ENCODE measurements at places on chromosomes 5 and 9. TPM values are rescaled to one million over a fixed set of nuclear protein-coding genes. Genes with fewer than 3 reads are reported as not detected.

ESM1 gene
- 0.19 TPM for total RNA-seq

IDNK gene
- 3.4 TPM for total RNA-seq

LIX1 gene
- not detected for total RNA-seq

ZNF618 gene
- total RNA-seq, result 1.6 TPM

LCN9 gene
- total RNA-seq, result not detected

PCDHGA11 gene
- total RNA-seq, result 4.5 TPM

PCDHGA3 gene
- 9.8 TPM for total RNA-seq

CCNI2 gene
- total RNA-seq, result 0.16 TPM

CCDC192 gene
- total RNA-seq, result not detected

C7 gene
- total RNA-seq, result 346 TPM

ANKRD33B gene
- 4.1 TPM for total RNA-seq

SLC36A2 gene
- total RNA-seq, result 0.60 TPM

ZFYVE16 gene
- 32.8 TPM for total RNA-seq

ALDOB gene
- 0.43 TPM for total RNA-seq

GABRG2 gene
- not detected for total RNA-seq

RPS23 gene
- 1,242 TPM for total RNA-seq

PRRX2 gene
- 0.54 TPM for total RNA-seq

SLC6A19 gene
- total RNA-seq, result not detected

C5orf58 gene
- not detected for total RNA-seq

SNAPC4 gene
- 4.0 TPM for total RNA-seq

Data from Right ventricle myocardium inferior (tissue), 1 donor.